ENCODE measurements at places on chromosomes 3 and 15.

GRCh38 chr3:63519426-63519825 lies 133.0 kb upstream of the SNTN start:
- no peak for DNase-seq

DNA sequence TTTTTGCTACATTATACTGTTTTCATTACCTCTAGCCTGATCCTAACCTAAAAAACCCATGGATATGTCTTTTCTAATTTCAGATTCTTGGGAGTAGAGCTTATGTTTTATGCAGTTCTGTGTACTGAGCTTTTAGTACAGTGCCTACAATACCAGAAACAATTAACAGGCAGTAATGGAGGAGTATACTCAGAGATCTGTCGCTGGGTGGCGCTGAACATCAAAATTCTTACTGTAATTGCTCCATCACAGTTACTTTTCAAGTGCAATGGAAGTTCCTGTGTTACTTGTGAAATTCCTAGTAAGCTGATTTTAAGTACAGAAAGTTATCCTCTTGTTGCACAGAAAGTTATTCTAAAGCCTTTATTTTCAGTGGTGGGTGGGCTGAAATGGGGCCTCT lies 66.9 kb downstream of the RNF13 start:
- DNase-seq, result peak; percentile 58

DNA sequence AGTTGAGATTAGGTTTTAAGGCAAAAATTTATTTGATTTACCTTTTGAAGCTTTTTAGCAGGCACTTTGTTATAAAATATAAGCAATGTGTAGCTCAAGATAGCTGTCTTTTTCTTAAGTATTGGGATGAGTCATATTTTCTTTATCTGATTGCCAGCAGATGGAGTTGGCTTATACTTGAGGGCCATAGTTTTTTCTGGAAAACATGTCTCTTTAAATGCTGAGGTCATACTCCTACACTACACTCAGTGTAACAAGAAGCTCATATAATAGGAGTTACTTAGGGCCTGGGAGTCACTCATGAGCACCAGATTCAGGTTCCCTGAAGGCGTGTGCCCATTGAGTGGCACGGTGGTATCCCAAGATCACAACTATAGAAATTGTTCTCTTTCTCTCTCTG lies 579.8 kb downstream of the EDEM1 start:
- DNase-seq, result no peak

GRCh38 chr3:100090669-100091005 lies 23.7 kb downstream of the FILIP1L start:
- DNase-seq, result no peak

GRCh38 chr15:67108122-67108961 lies 42.9 kb downstream of the SMAD3 start:
- DNase-seq, result no peak

DNA sequence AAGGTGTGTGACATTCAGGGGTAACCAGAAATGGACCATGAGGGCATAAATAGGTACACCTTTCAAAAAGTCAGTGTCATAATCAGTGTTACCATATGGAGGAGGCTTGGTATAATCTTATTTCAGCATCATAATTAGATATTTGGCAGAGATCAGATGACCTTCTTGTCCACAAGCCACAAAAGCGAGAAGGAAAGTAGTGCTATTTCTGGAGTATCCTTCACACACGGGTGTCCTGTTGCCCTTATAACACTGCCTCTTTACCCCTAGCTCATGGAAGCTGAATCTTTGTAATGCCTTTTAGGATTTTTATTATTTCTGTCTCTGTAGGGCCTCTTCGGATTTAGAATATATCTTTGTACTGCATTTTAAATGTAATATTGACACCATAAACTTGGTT lies 132.8 kb downstream of the LRIG1 start:
- no peak for DNase-seq

DNA sequence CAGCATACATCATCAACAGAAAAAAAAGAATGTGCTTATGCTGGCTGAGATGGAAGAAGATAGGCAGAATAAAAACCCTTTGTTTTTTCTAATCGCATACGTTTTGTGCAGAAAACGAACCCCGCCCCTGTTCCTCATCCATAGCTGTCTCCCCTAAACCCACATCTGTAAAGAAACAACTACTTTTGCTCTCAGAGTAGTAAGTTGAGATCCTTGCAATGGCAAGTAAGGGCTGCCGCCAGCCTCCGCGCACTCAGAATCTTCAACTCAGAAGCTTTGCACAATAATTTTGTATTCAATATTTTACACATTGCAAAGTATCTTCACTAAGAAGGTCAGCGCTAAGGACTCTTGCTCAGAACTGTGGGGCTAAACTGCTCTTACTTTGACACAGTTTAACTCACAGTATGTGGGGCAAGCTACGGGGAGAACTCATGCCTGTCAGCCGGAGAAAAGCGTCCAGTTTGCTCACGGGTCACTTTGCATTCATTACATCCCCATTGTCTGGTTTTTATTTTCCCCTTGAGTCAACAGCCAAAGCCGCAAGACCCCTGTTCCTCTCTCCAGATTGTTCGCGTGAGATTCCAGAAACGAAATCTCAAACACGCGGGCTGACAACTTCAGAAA lies 1.0 kb downstream of the LYSMD4 start:
- no peak for DNase-seq

GRCh38 chr3:125058959-125059358 lies 3.2 kb upstream of the HEG1 start:
- DNase-seq, result no peak

GRCh38 chr15:34327906-34328305 lies 9.7 kb downstream of the SLC12A6 start:
- no peak for DNase-seq

DNA sequence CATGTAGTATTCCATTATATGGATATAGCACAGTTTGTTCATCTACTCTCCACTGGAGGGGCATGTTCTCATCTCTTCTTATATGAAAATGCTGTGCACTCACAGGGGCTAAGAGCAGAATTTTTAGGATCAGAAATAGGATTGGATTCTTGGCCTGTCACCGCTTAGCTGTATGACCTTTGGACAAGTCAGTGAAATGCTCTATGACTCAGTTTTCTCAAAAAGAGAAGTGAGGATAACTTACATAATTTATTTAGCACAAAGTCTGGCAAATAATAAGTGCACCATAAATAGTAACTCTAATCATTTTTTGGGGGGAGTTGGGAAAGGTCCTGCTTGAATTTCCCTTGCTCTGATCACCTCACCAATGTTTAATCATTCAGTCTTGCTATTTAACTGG lies 103.7 kb upstream of the LRIG1 start:
- no peak for DNase-seq

DNA sequence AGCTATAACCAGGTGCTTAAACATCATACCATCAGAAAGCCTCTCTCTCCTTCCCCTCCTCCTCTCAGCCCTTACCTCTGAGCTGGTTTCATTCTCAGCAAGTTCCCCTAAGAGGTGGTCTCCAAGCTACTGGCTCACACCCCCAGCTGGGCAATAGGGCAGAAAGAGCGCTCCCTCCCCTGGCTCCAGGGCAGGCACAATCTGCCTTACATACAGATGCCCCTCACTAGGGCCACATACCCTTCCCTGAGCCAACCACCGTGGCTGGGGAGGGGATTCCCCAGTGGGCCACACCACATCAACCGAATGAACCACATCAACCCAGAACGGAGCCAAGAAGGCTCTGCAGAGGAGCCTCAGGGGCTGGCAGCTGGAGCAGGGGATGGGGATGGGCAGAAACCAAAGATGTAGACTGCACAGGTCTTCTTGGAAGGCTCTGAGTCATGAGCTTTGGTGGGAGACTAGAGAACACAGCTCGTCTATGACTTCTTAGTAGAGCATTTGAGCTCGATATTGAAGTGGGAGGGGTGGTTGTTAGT lies 4.6 kb upstream of the FBLN2 start:
- peak; percentile 11 for DNase-seq

DNA sequence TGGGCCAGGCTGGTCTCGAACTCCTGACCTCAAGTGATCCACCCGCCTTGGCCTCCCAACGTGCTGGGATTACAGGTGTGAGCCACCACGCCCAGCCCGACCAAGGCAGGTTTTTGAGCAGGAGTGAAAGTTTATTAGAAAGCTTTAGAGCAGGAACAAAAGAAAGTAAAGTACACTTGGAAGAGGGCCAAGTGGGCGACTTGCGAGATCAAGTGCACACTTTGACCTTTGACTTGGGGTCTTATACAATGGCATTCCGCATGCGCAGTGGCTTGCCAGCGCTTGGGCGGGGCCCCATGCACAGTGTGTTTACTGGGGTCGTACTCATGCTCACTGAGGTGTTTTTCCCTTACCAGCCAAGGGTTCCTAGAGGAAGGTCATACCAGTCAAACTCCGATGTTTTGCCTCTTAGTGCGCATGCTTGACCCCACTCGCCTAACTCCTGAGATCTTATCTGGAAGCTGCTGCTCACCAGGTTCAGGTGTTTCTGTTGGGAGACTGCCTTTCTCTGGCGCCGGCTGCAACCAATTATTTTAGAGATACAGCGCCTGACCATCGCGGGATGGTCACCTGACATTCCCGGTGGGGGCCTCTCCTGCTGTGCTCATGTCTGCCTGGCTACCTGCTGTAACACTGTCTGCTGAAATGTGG lies 46.9 kb upstream of the FLNB start:
- DNase-seq, result peak; percentile 34
